ENCODE measurements at places on chromosomes 13 and 19.

GRCh38 chr13:36088463-36088862 is 42.7 kb downstream of the DCLK1 start:
- no peak for DNase-seq

DNA sequence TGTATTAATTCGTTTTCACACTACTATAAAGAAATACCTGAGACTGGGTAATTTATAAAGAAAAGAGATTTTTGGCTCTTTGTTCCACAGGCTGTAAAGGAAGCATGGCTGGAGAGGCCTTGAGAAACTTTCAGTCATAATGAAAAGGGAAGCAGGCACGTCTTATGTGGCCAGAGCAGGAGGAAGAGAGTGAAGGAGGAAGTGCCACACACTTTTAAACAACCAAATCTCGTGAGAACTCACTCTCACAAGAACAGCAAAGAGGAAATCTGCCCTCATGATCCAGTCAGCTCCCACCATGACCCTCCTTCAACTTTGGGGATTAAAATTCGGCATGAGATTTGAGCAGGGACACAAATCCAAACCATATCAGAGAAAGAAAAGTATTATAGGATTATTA is 1255.9 kb upstream of the MIR17HG start:
- DNase-seq = no peak

DNA sequence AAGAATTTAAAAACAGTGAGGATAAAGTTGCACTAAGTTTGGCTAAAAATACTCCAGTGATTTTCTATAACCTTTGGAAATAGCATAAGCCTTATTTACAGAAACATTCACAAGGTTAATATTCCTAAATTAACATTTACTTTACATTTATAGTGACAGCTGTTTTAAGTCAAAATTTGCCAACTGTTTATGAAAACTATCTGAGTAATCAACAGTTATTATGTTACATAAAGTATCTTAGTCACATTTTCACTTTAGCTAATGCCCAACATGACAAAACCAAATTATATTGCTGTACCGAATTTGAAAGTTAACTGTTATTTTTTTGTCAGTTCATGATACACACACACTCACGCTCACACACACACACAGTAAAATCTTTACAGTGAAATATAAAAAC is 1.2 kb downstream of the TNFRSF19 start:
- DNase-seq = no peak

DNA sequence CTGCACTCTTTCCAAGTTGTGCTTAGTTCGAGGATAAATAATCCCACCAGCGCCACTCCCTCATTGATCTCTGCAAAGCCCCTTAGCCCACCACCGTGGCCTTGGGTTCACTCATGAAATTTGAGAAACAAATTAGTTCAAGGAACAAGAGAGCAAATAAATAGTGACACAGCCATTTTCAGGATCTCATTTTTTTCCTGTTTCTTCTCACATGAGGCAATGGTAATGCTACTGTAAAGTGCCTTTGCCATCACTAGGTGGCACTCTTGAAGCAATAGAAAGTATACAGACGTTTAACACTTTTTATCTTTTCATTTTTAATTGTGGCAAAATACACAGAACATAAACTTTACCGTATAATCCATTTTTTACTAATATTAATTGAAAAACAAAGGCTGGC is 76.8 kb upstream of the ZNF835 start:
- DNase-seq = no peak

DNA sequence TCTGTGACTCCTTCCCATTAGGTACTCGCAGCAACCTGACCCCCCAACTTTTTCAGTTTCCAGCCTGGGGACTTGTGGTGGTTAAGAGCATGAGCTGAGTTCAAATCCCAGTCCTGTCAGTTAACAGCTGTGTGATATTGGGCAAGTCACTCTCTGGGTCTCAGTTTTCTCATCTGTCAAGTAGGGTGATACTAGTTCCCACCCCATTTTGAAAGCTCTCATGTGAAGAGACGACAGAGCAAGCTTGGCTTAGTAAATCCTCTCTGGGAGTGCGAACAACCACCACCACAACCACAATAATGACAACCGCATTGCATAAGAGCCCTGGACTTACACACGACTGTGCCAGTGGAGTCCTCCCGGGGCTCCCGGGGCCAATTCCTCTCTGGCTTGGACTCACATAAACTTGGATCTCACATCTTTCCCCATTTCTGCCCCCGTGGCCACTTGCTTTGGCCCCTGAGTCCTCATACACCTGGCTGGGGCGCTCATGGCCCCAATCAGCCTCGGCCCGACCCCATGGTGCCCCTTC is 454 bp downstream of the BLVRB start:
- peak; percentile 46 for DNase-seq

GRCh38 chr13:102197193-102197592 is 204.7 kb downstream of the FGF14 start:
- no peak for DNase-seq

- no peak for DNase-seq
Observed at GRCh38 chr19:35470128-35470527, 20.1 kb downstream of the KRTDAP start.

DNA sequence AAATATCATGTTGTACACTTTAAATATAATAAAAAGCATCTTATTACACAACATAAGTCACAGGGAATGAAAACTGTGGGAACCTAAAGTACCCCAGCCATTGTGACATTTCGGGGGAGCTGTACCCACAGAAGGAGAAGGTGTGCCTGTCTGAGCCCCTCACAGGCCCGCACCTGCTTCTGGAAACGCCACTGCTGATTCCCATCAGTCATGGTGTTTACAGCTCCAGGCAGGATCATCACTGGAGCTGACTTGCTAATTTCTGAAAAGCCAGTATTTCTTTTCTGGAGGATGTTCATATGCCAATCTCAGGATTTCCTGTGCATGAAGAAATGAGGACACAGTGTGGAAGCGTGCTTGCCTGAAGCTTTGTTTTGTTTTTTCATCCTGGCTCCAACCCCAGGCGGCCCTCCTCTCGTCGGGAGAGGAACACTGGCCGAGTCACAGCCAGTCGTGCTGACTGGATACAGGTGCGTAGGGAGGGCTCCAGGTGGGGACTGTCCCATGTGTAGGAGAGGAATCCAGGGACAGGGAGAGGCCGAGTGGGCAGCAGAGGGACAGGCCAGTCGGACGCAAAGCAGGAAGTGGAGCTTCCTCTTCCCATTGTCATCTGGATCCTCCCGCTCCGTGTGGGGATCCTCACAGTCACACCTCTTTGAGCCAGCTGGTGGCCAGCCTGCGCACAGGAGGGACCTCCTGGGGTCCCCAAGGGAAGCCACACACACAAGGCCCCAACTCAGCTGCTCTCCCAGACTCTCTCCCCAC is 4.2 kb upstream of the ATP12A start:
- DNase-seq = no peak

DNA sequence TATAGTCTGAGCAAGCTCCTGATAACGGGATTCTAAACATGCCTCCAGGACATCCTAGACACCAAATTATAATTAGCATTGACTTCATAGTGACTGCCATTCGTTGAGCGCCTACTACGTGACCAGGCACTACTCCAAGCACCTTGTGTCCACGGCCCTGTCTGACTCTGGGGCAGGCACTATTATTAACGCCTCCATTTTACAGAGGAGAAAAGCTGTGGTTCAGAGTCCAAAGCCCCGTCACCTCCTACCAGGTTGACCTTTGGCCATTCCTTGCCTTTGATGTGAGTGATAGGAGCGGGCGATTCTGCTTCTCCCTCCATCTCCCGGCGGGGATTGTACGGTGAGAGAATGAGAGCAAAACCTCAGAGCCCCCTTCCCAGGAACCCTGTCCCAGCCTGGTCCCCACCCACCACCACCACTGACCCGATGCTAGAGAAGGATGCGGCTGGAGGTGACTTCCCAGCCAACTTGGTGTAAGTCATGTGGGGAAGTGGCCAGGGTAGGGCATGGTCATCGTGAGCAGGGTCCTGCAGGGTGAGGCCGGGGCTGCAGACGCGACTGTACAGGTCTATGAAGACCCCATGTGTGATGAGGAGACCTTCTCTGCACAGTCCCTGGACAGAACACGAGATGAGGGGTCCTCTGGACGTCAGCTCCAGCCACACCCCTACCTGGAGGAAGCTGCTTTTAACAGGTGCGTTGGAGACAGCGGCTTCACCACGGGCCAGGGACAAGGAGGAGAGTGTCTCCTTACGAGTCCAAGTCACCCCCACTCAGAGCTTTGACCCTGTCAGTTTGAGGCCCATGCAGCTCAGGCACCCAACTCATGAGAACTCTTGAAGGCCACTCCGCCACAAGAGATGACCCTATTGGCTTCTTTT is at the start of gene IGSF23:
Gene IGSF23, plus strand, starts transcription at position 269 of the 884 bp plus-strand sequence. Its CDS starts 83 bp downstream, at position 352.
- DNase-seq = no peak

GRCh38 chr19:11197291-11198174 is at the start of gene KANK2:
Gene KANK2 (minus strand): TSS chr19:11197545. CDS start chr19:11194511, 3,034 bp downstream.
- peak; percentile 79 for DNase-seq

DNA sequence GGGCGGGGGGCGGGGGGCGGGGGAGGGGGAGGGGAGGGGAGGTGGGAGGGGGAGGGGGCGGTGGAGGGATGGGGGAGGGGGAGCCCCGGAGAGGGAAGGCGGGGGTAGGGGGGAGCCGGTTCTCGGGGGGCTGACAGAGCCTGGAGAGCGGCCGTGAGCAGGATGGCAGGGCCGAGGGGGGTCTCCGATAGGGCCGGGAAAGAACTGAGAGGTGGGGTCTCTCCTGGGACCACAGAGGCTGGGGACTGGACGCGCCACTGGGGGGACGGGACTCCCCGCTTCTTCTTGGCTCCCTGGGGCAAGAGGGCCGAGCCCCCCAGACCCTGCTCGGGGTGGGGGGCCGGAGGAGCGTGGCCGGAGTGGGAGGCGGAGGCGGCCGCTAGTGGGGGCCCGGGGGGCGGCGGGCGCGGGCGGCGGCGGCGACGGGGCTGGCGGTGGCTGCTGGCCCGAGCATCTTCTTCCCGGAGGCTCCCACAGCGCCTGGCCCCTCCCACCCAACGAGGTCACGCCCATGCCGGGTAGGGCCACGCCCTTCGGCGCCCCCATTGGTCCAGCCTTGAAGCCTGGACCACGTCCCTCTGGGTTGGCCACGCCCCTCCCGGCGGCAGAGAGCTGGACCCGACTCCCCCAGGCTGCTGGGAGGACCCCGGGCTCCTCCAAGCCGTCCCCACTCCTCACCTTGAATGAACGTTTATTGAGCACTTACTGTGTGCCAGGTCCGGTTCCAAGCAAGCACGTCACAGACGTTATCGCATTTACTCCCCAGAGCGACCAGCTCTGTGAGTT is at the start of gene NOVA2:
Gene NOVA2, minus strand, starts transcription at position 313 of the 786 bp plus-strand sequence. CDS start 514 bp downstream, outside the sequence.
- peak; percentile 77 for DNase-seq

DNA sequence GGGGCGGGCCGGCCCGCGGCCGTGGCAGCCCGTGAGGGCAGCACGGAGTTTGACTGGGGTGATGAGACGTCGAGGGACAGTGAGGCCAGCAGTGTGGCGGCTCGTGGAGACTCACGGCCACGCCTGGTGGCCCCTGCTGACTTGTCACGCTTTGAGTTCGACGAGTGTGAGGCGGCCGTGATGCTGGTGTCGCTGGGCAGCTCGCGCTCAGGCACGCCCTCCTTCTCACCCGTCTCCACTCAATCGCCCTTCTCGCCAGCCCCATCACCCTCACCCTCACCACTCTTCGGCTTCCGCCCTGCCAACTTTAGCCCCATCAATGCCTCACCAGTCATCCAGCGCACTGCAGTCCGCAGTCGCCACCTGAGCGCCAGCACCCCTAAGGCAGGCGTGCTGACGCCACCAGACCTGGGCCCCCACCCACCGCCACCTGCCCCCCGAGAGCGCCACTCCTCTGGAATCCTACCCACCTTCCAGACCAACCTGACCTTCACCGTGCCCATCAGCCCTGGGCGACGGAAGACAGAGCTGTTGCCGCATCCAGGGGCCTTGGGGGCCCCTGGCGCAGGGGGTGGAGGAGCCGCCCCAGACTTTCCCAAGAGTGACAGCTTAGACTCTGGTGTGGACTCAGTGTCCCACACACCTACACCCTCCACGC is 4.5 kb downstream of the CIC start:
- no peak for DNase-seq

GRCh38 chr13:73428137-73428536 is 369.3 kb downstream of the KLF5 start:
- DNase-seq = no peak

- DNase-seq = no peak
Observed at GRCh38 chr19:16168465-16169081, 4.8 kb downstream of the CIB3 start.

GRCh38 chr13:21033856-21034602 is 27.4 kb downstream of the LATS2 start:
- no peak for DNase-seq

DNA sequence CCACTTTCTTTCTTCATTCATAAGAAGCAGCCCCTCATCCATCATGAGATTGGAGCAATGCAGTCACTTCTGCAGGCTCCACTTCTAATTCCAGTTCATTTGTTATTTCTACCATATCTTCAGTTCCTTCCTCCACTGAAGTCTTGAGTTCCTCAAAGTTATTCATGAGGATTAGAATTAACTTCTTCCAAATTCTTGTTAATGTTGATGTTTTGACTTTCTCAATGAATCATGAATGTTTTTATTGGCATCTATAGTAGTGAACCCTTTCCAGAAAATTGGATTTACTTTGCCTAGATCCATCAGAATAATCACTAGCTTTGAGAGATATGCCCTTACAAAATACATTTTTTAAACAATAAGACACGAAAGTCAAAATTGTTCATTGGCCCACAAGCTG is 2567.7 kb upstream of the PCDH20 start:
- no peak for DNase-seq

GRCh38 chr19:869245-870177 is 10.0 kb downstream of the CFD start:
- no peak for DNase-seq

- DNase-seq = peak; percentile 31
Observed at GRCh38 chr19:39413272-39413910, 922 bp downstream of the PLEKHG2 start.

DNA sequence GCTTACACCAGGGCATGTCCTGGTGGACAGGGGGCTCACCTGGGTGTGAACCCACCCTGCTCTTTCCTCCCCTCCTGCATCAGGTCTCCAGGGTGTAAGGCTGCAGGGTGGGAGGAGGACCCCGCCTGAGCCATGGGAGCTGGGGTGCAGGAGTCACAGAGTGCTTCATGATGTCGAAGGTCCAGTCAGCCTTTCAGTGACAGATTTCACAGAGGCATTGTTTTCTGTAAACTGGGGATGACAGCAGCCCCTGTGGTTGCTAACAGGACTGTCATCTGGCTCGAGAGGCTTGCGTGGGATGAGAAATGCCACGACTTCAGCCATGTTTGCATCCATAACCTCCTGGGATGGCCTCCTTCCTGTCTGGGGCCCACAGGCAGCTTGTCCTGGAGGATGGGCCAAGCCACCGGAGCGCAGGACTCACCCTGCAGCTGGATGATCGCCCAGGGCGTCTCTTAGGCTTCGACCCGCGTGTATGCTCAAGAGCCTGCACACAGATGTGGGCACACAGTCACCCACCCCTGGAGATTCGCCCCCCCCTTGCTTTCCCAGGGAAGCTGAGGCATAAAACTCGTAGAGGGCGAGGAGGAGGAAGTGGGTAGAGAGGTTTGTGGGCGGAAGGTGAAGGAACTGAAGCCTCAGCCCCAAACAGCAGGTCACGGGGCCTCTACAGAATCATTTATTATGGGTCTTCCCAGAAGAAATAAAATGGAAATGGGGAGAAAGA is 4.9 kb downstream of the NANOS3 start:
- peak; percentile 64 for DNase-seq

Data from activated CD4-positive, alpha-beta T cell treated with anti-CD3 and anti-CD28 coated beads for 48 hours (primary cell).